Cardiac ventricle fibroblast (primary cell): ENCODE measurements at places on chromosomes 6 and 20. TPM values are rescaled to one million over a fixed set of nuclear protein-coding genes. Genes with fewer than 3 reads are reported as not detected.

The PLEKHG1 gene
- 1.9 and 2.9 TPM in 2 replicates for total RNA-seq

The OLIG3 gene
- total RNA-seq, result not detected in 2 replicates

The SYS1 gene
- 16.8 and 19.8 TPM in 2 replicates for total RNA-seq

The ISM1 gene
- not detected in 2 replicates for total RNA-seq

The BYSL gene
- 6.9 and 9.5 TPM in 2 replicates for total RNA-seq

The FNDC1 gene
- 1.7 TPM in 2 replicates for total RNA-seq

The RIPPLY2 gene
- total RNA-seq, result not detected in 2 replicates

The TP53TG5 gene
- total RNA-seq, result not detected in 2 replicates

The BTNL2 gene
- total RNA-seq, result not detected in 2 replicates

The ULBP3 gene
- total RNA-seq, result 3.0 and 3.2 TPM in 2 replicates

The POPDC3 gene
- total RNA-seq, result 7.3 and 11.4 TPM in 2 replicates

The IRAK1BP1 gene
- 2.2 and 3.2 TPM in 2 replicates for total RNA-seq

The PRND gene
- total RNA-seq, result 0.06 and 0.15 TPM in 2 replicates

The KIF13A gene
- 22.7 and 23.6 TPM in 2 replicates for total RNA-seq

The ZNF451 gene
- total RNA-seq, result 22.1 and 28.0 TPM in 2 replicates

The GPR63 gene
- 0.05 and 0.06 TPM in 2 replicates for total RNA-seq

The TFAP2A gene
- total RNA-seq, result 0.56 TPM in 1 of 2 replicates, not detected in the other

The WFDC10B gene
- not detected in 2 replicates for total RNA-seq

The RIPOR2 gene
- total RNA-seq, result 1.6 and 2.2 TPM in 2 replicates

The PREP gene
- 19.9 and 22.5 TPM in 2 replicates for total RNA-seq

The GLP1R gene
- not detected in 2 replicates for total RNA-seq

The EGFL8 gene
- total RNA-seq, result 0.12 and 0.29 TPM in 2 replicates

The CASS4 gene
- 2.8 and 4.0 TPM in 2 replicates for total RNA-seq

The SYNDIG1 gene
- total RNA-seq, result 0.19 TPM in 1 of 2 replicates, not detected in the other

The GNAS-AS1 gene
- total RNA-seq, result 0.49 and 0.75 TPM in 2 replicates

The SASH1 gene
- 27.6 and 35.2 TPM in 2 replicates for total RNA-seq

The OR2J1 gene
- total RNA-seq, result not detected in 2 replicates

The SCUBE3 gene
- 2.1 and 2.9 TPM in 2 replicates for total RNA-seq

The IL20RA gene
- 0.12 and 0.54 TPM in 2 replicates for total RNA-seq

The WFDC5 gene
- not detected in 2 replicates for total RNA-seq

The CYB5R4 gene
- total RNA-seq, result 7.7 and 8.4 TPM in 2 replicates
